ENCODE measurements at places on chromosomes 3 and 15.
A peak's percentile ranks its signal among the peaks of the same experiment; 100 is the strongest.

- no peak for DNase-seq
These were observed 350.4 kb upstream of the SATB1 start for GRCh38 chr3:18775501-18775900.

DNA sequence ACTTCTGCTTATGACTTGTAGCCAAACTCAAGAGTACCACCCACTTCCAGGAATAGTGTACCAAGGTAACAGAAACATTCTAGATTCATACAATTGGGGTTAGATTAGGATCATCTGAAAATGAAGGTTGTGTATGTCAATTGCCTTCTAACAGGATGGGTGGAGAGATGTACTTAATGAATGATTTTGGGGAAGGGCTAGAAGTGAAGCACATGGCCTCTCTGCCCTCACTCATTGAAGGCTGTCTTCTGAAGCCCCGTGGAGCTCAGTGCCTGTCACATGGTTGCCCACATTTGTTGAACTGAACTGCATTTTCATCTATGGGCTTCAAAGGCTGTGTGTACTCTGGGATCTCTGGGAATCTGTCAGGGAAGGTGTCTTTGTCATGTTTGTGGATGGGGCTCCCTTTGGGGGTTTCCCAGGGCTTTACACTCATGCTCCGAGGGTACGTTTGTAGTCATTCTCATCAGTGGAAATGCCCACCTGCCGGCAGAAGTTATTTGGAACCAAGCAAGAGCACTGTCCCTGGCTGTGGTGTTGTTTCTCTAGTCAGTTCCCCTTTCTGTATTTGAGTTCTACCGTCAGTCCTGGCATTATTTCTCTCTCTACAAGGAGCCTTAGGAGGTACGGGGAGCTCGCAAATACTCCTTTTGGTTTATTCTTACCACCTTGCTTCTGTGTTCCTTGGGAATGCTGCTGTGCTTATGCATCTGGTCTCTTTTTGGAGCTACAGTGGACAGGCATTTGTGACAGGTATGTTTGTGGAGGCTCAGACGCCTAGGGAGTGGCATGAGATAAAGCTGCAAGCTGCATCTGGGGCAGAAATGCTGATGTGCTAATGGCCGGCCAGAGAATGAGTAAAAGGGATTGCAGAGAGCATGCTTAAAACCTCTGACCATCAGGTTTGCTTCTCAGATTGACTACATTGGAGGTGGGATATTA lies 22.4 kb downstream of the CD86 start:
- no peak for DNase-seq

DNA sequence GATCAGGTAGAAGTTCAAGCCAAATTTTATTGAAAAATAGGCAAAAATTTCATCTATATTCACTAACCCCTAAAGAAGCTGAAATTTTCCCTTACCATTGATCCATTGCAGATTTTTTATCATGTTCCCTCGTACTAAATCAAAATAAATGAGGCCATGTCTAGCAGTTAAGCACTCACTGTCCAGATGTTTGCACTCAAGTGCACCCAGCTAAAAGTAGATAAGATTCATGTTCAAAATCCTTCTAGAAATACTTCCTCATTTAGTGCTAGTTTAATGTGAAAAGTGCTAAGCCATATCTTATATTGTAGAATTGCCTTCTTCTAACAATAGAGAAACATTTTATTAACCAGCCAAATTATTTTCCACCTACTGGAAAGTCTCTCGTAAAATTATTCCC lies 164.7 kb upstream of the UBE2E2 start:
- no peak for DNase-seq

GRCh38 chr3:120364101-120364500 lies 14.9 kb upstream of the LRRC58 start:
- DNase-seq: no peak

GRCh38 chr15:44595246-44595645 lies 58.3 kb downstream of the EIF3J start:
- DNase-seq: no peak

DNA sequence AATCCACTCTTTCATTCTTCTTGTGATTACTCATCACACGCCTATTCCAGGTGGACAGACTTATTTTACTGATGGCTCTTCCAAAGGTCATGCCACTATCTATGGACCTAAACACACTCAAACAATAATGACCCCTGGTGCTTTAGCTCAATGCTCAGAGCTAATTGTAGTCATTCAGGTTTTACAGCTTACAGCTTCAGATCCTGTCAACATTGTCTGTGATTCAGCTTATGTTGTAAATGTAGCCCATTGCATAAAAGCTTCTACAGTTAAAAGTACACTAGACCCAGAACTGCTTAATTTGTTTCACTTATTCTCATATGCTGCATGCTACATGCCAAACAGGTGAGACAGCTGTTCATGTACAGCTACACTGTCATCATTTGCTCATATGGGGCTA lies 49.2 kb downstream of the LSM3 start:
- DNase-seq: no peak

GRCh38 chr3:167162083-167162482 lies 218.0 kb downstream of the ZBBX start:
- no peak for DNase-seq

DNA sequence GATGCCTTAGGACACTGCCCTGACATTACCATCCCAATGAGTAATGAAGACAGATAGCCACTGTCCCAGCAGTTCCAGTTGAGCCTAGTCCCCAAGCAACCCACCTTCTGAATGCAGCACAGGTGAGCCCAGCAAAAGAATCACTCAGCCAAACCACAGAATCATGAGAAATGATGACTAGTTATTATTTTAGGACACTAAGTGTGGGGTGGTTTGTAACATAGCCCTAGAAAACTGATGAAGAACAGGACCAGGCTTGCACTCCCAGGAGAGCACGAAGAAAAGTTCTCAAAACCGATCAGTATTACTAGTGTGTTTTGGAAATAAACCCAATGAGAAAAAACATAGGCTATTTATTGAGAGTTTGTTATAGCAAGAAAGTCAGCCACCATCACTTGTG lies 129.6 kb upstream of the CNTN6 start:
- no peak for DNase-seq

DNA sequence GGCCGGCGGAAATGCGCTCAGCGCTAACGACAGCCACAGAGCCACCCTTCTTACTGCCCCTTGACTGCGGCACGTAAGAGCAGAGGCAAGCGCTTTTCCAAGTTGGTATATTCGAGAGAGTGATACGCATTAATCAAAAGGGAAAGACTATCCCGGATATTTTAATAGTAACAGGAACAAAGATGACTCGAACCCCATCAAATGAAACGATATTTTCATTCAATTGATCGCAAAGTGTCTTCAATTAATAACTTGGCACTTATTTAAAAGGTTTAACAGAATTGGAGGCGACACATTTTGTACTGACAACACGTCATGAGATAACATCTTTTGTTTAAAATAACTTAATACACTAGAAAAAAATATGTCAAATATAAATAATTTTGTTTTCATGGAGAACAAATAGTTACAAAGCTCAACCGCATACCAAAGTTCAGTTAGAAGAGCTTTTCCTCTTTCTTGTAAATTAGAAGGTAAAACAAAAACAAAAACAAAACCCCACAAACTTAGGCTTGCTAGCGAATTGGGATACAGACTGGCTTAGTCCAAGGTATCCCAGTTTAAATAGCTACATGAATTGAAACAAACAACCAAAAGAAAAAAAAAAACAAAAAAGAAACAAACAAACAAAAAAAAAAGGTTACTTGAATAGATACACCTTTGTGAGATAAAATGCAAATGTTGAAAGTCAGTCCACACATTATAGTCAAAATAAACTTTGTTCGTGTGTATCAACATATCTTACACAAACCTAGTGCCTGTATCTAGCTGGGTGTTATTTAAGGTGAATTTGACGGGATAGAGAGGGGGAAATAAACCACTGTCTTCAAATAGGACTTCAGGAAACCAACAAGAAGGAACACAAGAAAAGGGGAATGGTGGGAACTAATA lies 10.2 kb downstream of the SHOX2 start:
- DNase-seq: no peak

GRCh38 chr3:141491081-141491480 lies 4.3 kb downstream of the RASA2 start:
- DNase-seq: no peak

DNA sequence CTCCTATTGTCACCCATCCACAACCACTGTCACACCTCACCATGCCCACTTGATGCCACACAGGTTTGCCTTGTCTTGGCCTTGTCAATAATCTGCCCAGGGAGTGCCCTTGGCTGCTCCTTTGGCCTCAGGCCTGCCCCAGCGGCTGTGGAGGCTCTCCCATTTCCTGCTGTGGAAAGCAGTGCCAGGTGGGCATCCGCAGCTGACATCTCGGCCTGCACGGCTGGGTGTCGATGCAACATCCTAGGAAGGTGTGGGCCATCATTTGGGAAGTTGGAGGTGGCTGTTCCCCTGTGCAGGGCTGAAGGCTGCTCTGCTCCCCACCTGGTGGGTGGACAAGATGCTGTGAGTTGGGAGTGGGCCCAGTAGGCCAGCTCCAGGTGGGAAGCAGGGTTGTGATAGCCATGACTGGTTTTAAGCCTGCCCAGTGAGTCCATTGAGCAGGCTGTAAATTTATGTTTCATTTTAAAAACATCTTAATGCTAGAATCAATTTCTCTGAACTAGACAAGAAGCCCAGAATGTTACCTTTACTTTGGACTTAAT lies 12.5 kb downstream of the DNAH1 start:
- DNase-seq: no peak

DNA sequence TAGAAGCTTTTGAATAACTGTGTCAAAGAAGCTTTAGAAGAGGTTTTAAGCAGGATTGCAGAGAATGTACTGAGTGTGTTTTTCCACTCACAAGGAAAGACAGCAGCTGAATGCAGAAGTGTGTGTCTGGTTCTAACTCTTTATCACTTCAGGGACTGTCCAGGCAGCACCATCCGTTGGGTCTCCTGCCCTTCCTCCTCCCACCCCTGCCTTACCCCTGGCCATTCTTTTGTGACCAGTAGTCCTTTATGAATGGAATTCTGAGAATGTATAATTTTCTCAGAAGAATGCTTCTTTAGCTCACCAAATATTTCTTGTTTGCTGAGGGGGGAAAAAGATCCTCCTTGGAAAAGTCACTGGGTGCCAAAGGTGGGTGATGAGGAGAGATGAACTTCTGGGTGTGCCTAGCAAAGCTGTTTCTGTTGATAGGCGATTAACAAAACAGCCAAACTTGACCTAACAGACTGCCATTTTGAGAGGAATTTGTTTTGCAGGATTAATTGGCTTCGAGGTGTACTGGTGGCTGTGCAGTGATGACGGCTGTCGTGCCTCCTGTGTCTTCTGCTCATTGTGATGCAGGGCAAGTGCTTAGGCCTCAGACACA lies 70.9 kb downstream of the IGF1R start:
- no peak for DNase-seq

DNA sequence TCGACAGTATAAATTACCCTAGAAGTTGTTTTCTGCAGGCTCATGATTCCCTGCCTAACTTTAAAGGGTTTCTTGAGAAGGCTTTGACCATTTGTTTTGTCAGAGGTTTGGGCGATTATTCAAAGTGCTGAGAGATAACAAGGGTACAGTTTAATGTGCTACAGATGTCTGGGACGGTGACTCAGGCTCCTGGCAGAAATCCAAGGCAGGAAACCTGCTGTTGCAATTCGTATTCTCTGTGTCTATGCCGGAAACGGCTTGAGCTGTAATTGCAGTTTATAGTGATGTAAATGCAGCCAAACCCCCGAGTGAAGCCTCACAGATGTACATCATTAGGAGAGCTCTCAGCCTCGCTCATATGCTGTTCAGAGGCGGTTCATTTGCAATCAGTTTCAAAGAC lies 65.6 kb downstream of the SYNPR start:
- DNase-seq: peak; percentile 55

DNA sequence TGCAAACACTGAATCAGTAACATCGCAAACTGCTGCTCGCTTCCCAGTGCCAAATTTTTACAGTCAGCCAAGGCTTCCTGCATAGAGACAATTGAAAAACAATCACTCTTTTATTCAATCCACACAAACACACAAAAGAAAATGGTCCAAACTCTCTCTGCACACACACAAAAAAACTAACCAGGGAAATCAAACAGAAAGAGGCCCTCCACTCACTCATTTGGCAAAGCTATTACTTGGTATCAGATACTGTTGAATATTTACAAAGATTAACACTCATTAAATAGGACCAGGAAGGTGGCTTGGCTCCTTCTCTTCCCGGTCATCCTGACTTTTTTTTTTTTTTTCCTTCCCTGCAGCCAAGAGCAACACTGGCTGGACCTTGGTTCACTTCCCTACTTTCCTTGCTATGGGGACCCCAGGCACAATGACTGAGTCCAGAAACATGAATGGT lies 62.4 kb upstream of the SPATA12 start:
- no peak for DNase-seq

GRCh38 chr3:38323060-38323459 lies 23.5 kb upstream of the XYLB start:
- DNase-seq: no peak

DNA sequence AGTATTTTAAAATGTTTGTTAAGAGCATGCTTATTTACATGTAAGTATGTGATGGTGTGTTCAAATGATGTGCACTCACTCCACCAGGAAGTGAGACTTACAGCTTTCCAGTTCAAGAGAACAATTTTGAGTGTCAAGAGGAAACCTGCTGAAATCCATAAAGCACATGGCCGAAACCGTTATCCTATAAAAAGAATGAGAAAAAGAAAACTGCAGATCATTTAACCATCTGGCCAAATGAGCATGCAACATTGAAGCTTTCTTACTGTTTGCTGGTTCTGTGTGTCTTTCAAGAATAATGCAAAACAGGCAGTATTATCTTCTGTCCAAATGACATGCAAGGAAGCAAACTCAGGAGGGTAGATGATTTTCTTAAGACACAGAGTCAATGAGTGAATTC lies 26.3 kb downstream of the GABRR3 start:
- DNase-seq: no peak

GRCh38 chr15:47383102-47383501 lies 334.2 kb upstream of the SEMA6D start:
- DNase-seq: no peak

DNA sequence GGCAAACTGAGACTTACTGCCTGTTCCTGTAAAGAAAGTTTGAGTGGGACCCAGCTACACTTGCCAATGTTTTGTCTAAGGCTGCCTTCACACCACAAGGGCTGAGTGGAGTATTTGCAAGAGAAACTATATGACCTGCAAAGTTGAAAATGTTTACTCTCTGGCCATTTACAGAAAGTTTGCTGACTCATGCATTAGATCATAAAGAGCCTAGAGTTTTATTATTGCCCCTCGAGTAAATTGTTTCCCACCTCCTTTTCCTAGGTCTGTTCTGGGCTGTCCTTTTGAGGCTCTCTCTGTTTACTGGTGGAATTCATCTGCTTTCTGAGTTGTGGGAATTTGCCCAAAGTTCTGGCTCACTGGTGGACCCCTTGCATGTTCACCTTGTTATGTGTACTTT lies 6.7 kb upstream of the PROK2 start:
- DNase-seq: no peak

GRCh38 chr3:59364496-59364895 lies 314.7 kb upstream of the CFAP20DC start:
- no peak for DNase-seq

DNA sequence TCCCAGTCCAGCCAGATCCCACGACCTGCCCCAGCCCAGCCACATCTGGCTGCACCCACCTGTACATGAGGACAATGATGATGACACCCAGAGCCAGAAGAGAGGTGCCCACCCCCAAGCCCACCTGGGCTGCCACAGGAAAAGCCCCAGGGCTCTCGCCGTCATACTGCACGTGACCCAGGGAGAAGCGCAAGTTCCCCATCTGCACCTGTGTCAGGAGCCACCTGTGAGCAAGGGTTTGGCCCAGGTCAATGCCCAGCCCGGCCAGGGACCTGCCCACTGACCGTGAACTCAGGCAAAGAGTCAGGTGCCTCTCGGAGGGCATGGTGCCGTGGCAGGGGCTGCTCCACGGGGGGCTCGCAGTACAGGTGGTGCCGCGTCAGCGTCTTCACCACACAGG lies 16.3 kb downstream of the PLXNB1 start:
- DNase-seq: no peak
